ENCODE measurements at places on chromosomes 6 and 20.

GRCh38 chr6:45466686-45467085 is 89.0 kb upstream of the SUPT3H start:
- no peak for DNase-seq

- no peak for DNase-seq
Observed at GRCh38 chr20:34621036-34621343, 55.9 kb downstream of the PIGU start.

DNA sequence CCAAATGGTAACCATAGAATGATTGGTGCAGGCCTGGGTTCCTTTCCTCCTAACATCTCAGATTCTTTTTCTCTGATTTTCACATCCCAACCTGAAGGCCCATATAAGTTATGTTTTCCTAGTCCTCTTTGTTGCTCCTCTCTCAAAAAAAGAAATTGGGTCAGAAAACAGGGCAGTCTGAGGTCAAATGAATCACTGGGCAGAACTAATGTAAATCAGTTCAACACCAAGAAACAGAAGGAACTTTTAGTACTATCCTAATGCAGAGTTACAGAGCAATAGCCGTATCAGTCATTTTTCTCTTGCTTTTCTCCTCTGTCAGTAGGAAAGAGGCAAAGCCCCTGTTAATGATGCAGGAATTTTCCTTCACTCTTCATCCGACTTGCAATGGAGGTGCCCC is 11.0 kb upstream of the TPD52L1 start:
- no peak for DNase-seq

DNA sequence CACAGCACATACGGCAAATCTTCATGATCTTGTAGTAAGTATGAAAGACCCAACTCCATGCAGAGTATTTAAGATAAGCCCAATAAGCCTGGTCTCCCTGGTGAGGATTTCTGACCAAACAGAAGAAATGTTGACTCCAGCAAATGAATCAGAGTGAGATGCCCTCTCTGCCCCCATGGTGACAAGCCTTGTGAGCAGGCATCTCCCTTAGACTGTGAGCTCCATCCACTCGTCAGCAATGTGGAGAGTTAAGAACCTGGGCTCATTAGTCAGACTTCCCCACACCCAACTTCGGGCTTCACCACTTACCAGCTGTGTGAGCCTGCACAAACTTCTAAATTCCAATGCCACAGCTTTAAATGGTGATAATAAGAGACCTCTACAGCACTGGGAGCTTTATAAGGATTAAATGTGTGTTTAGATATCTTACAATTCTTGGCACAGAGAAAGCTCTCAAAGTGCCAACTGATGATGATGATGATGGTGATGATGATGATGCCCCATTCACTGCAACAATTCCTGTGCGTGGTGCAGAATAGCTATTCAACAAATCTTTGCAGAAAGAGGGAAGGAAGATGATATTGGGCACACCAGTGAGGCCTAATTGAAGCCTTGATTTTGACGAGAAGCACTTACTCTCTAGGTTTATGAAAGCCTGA is 253.4 kb upstream of the TAB2 start:
- no peak for DNase-seq

GRCh38 chr6:103925317-103925716 is 934.4 kb downstream of the HACE1 start:
- DNase-seq: no peak

GRCh38 chr6:90730151-90730673 is 143.3 kb upstream of the MAP3K7 start:
- DNase-seq: no peak

DNA sequence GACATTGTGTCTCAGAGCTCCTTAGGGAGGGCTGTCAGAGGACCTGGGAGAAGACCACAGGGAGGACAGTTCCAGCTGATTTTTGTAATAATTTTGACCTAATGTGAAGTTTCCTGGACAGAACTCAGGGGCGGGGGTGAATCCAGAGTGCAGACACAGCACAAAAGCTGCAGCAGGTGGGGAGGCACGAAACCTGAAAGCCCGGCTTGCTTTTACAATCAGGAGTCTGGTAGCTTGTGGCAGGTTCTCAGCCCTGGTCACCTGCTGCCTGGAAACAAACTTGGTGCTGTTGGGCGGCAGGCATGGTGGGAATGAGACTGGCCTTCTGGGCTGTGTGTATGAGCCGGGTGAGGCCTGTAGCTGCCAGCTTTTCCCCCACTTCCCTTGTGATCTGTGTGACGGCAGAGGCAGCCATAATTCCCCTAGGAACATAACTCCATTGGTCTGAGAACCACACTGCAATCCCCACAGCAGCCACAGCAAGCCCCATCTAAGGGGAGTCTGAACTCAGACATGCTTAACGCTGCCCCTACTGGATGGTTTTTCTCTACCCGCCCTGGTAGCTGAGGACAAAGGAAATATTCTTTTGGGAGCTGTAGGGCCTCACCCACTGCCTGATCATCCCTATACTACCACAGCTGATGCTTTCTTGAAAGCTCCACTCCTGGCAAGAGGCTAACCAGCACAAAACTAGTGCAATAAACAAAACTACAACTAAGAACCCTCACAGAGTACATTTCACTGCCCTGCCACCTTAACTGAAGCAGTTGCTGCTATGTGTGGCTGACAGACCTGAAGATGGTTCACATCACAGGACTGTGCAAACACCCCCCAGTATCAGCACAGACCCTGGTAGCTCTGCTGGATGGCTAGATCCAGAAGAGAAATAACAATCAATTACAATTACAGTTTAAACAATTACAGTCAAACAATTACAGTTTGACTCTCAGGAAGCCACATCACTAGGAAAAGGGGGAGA is 1055.1 kb upstream of the GJE1 start:
- DNase-seq: no peak

DNA sequence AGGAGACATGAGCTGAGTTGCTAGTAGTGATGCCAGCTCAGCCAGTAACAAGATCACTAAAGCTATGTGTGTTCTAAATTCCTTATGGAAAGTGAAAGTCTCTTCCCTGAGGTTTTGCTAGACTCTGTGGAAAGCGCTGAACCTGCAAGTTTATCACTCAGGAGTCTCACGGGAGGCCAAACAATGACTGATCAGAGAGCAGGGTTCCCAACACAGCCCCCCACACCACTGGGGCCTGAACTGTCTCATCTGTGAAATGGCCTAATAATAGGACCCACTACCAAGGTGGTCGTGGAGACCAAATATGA is 19.9 kb downstream of the ACSS1 start:
- no peak for DNase-seq

DNA sequence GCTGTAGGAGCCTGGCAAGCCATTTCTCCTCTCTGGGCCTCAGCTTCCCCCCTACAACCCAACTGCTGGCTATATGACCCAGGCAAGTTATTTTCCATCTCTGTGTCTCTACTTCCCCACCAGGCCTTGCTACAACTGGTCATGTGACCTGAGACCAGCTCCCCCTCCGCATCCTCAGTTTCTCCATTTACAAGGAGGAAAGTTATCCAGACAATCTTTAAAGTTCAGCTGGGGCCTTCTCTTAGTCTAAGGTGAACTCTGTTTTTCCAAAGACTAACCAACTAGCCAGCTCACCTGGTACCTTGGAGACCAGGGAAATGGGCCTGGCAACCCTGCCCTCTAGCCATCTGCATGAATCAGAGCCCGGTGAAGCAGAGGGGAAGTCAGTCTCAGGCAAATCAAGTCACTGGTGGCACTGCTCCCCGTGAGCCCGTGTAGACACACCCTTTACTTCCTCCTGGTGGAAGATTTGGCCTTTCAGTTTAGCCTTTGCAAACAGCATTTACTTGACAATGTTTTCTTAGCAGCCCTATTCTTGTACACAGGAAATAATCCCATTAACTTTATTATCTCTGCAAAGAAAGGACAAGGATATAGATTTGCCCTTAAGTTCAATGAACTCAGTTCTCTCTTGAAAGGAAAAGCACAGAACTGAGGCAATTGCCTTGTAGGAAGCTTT is 157.7 kb downstream of the VEGFA start:
- DNase-seq: no peak

GRCh38 chr6:41730531-41731436 is 4.6 kb downstream of the TFEB start:
- DNase-seq: no peak

DNA sequence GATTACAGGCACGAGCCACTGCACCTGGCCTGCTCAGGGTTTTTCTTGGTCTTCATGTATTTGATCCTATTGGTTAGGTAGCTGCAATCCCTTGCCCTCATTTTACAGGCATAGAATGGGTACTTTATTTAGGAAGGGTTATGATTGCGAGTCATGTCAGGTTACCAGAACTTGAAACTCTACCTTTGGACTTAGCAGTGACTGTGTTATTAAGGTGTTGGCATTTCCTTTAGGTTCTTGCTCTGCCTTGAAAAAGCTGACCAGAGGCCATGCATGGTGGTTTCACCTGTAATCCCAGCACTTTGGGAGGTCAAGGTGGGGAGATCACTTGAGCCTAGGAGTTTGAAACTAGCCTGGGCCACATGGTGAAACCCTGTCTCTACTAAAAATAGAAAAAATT is 24.5 kb downstream of the JARID2 start:
- no peak for DNase-seq

Measured in vagina (tissue), 2 donors.